SHP77 treated with DMSO at 0.1 percent for 48 hours (cell line): ENCODE measurements at places on chromosomes 7 and 10.

GRCh38 chr10:4456776-4457175, 369.2 kb upstream of the AKR1E2 start:
- no peak for DNase-seq

DNA sequence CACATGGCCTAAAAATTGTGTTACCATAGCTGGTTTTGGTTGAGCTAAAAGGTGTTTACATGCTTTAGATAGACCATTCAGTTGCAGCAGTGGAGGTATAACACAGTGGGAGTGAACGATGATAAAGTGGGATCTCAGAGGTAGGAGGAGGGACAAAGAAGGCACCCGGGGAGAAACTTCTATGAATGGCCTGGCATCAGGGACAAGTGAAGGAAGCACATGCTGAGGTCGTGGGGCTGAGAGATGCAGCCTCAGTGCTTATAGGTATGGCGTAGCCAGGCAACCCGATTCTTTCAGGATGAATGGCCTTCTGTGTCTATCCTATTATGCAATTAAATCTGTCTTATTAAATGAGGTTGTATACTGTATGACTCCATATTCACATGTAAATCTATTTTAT, 3.9 kb upstream of the CDK6 start:
- DNase-seq = no peak

DNA sequence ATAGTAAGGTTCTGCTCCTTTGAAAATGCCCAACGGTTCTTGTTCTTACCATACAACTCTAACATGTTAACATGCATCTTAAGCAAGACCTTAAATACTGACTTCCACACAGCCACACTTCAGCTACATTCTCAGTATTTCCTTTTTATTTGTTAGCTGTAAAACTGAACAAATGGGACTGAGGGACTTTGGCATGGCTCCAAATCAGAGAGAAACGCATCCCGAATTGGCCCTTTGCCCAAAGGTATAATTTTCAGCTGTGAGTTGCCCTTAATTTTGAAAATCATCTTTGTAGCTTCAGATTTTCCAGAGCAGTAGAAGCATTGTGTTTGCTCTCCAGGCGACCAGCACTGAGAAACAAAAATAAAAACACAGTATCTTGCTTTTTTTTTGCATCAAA, 56.4 kb downstream of the NEUROD6 start:
- DNase-seq = no peak

DNA sequence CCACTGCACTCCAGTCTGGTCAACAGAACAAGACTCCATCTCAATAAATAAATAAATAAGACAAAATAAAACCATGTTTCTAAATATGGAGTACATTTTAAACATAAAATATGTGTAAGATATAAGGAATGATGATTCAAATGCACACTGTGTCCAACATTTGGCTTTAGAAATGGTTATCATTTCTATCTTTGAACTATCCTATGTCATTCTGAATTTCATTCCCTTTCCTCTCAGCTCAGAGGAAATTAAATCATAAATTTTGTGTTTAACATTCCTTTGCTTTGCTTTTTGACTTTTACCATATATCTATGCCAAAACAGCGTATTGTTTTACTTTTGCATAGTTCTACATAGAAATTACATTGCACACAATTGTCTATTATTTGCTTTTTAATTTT, 130.9 kb downstream of the GNAT3 start:
- no peak for DNase-seq

GRCh38 chr7:12431886-12432556, 28.4 kb upstream of the VWDE start:
- peak; percentile 78 for DNase-seq

GRCh38 chr7:133649593-133649992, 396.7 kb downstream of the EXOC4 start:
- no peak for DNase-seq

DNA sequence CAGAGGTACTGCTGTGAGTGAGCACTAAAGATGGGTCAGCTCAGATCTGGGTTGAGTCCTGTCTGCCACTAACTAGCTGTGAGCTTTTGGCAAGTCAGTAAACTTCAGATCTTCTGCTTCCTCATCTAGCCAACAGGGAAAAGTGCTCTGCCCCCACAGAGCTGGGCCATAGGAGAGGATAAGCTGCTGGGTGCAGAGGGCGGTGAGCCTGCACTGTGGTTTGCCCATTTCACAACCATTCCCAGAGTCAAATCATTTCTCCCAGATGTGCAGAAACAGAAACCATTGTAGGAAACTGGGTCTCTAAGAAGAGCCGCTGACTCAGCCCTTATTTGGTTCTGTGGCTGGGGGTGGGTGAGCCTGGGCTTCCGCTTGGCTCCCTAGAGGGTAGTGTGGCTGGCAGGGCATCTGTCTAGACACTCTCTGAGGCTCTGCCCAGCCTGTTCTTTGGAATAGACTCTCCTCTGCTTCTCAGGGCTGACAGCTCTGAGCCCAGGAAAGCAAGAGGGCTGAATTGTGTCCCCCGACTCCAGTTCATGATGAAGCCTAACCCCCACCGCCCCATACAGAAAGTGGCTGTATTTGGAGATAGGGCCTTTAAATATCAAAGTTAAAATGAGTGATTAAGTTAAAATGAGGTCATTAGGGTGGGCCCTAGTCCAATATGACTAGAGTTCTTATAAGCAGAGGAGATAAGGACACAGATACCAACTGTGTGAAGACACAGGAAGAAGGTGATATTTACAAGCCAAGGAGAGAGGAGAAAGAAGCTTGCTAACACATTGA, 29.5 kb upstream of the ARHGAP22 start:
- DNase-seq = no peak

DNA sequence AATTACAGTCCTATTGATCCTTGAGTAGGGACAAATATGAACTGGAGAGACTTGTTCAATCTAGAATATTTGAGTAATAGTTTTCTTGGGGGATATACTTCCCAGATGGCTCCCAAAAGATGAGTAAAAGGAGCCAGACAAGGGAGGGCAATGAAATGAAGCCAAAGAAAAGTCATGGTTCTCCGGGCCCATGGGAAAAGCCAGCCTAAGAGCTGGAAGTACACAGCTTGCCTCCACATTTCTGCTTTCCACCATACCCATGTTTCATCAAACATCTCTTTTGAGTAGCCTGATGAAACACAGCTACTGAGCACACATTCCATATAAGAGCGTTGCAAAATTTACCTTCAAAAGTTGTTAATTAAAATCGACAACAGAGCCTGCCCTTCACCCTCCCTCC, 535.0 kb upstream of the FZD8 start:
- no peak for DNase-seq

- DNase-seq = no peak
These were observed 972.5 kb downstream of the LRMDA start for GRCh38 chr10:76403912-76404311.

DNA sequence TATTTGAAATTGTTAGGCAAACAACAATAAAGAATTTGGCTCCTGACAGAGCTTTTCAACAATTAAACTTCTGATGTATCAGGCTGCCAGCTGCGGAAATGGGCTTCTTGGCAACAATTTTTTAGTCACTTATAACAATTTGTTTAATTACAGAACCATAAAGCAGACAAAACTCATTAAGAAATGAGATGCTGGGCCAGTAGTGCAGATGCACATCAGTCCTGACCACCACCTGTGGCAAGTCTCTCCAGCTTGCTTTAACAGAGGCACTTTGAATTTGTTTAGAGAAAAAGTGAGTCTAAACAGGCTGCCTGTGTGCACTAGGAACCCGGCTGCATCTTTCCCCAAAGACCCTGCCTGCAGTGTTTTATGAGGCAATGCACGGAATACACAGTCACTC, 1124.4 kb downstream of the NXPH1 start:
- DNase-seq = no peak

DNA sequence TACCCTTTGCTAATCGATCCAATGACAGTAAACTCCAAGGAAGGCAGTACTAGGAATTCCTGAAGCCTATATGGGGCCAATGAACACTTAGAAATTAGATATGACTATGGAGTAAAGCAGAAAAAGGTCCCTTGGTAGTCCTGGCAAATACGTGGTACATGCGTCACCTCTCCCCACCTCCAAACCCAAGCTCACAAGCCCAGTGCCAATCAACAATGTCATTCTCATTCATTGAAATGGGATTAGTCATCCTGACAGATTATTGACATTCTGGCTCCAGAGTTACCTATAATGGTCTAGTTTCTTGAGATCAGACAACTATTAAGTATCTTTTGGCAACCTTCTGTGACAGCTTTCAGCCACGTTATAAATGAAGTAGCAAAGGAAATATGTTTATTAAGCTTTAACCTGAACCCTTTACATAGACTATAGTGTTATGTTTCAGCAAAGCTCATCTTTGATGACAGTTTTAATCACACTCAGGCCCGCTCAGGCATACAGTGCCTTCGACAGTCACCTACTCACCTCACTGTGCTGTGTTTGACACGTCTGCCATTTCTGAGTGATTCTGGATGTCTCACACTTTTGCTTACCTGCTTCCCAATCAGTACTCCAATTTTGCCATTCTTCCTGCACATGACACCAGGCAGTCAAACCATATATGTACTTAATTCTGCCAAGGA, 69.6 kb upstream of the ADO start:
- DNase-seq = no peak

DNA sequence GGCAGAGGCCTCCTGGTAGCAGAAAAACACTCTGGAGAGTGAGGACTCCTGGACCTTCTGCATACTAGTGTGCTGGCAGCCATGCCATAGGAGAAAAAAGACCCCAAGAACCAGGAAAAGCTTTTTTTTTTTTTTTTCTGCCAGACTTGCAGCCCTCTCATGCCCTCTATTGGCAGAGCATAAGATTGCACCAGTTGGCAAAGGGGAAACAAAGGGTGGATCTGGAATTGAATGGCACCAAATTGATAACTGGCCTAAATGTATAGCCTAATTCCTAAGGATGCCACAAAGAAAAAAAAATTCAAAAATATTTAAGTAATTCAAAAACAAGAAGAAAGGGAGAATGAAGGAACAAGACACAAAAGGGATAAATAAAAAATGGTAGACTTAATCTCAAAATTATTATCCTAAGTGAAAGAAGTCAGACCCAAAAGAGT, 112.5 kb upstream of the GHITM start:
- no peak for DNase-seq

- no peak for DNase-seq
These were observed 2.5 kb upstream of the GDF2 start for GRCh38 chr10:47319784-47320183.

DNA sequence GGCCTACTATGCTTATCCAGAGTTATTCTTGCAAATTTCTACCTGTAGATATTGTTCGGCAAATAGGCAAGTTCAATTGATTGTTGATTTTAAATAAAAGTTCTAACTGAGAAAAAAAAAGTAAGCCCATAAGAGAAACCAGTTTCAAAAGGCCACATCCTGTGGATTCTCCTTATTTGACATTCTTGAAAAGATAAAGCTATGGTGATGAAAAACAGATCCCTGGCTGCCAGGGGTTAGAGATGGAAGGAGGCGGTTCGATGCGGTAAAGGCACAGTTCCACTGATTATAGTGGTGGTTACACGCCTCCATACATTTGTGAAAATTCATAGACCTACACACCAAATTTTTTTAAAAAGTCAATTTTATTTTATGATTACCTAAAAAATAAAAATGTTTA, 347.8 kb downstream of the KCNMA1 start:
- DNase-seq = no peak
